Mesendoderm (in vitro differentiated cells): ENCODE measurements at places on chromosomes 13 and 19.

DNA sequence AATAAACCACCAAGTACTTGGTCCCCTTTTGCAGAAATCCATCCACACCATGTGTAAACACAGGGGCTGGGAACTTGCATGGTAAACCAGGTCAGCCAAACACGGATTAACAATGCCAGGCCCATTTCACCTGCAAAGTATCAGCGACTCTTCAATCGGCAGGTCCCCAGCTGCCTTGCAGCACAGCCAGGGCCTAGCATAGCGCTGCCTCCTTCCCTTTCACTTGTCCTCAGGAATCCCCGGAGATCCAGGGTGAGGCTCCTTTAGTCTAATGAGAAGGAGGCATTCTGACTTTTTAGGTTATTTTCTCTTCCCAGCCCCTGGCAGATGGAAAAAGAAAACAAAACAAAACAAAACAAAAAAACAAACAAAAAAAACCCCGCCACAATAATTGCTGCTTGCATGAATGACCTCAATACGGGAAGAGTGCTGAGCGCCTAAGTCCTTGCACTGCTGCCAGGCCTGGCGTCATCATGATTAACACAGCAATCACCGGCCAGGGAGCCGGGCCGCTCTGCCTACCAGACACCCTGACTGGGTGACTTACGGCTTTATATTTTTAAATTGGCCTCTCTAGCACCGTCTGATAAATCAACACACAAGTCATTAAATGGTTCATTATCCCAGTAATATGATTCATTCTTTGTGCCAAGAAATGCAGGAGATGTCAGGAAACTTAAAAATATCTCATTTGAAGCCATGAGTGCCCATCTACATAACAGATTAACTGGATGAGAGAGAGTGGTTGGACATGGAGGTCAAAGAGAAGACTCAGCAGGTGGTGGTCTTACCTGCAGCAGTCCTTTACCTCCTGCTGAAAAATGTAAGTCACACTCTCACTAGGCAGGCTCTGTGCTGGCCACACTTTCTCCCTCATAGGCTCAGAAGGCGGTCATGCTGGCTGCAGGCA is 692.7 kb downstream of the UQCRFS1 start:
- DNase-seq = no peak

- no peak for DNase-seq
Observed at GRCh38 chr13:29538652-29539040, 56.8 kb downstream of the SLC7A1 start.

DNA sequence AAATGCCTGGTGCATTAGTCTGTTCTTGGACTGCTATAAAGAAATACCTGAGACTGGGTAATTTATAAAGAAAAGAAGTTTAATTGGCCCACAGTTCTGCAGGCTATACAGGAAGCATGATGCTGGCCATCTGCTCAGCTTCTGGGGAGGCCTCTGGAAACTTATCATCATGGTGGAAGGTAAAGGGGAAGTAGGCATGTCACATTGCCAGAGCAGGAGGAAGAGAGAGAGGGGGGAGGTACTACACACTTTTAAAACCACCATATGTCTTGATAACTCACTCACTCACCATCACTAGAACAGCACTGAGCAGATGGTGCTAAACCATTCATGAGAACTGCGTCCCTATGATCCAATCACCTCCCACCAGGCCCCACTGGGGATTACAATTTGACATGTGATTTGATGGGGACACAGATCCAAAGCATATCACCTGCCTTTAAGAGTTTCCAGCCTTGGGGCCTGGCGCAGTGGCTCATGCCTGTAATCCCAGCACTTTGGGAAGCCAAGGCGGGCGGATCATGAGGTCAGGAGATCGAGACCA is 219.0 kb downstream of the KATNAL1 start:
- DNase-seq = no peak

DNA sequence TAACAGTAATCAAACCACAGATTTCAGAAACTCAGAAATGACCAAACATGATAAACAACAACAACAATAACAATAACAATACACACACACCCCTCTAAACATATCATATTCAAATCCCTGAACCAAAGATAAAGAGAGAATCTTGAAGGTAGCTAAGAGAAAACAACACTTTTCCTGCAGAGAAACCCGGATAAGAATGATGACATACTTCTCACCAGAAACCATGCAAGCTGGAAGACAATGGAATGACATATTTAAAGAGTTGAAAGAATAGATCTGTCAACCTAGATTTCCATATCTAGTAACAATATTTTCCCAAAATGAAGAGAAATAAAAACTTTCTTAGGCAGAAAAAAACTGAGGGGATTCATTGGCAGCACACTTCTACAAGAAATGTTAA is 138.1 kb downstream of the LIG4 start:
- DNase-seq = no peak

DNA sequence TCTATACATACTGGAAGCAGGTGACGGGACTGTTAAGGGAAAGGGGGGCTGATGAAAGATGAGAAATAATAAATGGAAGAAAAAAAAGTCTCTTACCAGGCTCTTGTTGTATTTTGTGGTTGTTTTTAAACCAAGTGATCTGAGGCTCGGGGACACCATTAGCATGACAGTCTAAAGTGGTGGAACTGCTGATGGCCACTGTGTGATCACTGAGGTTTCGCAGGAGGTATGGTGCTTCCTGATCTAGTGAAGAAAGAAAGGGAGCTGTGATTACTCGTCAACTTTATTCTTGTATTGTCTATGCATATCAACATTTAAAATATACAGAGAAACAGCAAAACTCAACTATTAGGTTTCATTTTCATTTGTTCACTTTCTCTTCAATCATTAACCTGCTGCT is 110.1 kb downstream of the FLT1 start:
- no peak for DNase-seq

DNA sequence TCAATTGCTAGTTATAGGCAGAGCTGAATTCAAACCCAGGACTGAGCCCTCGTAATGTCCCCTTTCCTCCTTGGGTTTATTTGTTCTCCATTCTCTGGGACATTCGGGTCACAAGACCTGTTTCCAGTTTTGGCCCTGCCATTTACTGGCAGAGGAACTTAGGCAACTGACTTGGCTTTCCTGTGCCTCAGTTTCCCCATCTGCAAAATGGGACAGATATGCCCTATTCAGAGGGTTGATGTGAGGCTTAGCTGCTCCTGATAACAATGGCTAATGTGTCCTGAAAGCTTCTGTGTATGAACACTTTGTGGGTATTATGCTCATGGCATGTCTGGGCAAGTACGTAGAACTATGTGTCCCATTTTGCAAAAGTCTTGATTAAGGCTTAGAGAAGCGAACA is 996 bp downstream of the ZNF524 start:
- no peak for DNase-seq

DNA sequence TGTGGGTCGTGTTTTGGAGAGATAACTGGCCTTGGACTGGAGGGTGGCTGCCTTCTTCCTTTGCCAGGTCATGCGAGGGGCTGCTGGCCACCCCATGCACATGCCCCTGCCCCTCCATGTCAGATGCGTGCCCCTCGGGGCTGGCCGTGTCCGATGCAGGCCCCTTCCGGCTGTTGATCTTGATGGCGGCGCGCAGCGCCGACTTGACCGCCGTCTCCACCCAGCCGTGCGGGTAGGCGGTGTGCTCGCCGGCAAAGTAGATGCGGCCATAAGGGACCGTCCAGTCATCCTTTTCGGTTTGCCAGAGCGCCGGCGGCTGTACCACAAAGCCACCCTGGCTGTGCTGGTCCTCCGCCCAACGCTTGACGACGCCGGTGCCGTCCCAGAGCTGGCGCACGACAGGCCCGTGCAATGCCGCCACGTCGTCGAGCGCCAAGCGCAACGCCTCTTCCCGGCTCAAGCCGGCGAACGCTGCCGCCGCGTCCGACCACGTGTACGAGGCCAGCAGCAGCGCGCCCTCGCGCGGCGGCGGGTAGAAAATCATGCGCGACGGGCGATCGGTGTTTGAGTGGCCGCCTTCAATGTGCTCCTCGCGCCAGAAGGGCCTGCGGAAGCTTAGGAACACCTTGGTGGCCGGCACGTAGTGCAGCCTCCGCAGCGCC is 6.9 kb downstream of the IL4I1 start:
- DNase-seq = peak; percentile 96

DNA sequence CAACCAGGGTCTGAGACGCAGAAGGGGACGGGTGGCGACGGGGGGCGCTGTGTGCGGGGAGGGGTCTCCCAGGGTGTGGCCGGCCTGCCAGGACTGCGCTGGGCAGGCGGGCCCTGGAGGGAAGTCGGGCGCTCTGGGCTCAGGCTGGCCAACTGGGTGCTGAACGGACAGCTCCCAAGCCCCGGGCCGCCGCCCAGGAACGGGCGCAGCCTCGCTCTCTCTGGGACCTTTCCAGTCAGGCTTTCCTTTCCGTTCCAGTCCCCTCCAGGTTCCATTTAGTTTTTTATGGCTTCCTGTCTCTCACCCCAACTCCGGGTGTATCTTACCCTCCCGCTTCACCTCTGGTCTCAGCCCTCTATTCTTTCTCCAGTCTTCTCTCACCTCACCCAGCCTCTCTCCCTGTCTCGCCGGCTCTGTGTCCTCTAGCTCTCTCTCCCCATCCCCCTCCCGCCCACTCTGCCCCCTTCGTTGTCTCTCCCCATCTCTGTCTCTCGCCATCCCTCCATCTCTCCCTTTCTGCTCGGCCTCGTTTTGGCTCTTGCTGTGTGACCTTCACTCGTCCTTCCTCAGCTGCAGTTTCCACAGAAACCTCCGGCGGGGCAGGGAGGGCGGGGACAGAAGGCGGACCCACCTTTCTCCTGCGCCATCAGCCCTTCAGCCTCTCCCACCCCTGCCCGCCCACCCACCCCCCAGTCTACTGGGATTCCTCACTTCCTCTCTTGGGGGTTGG is 3.3 kb upstream of the ATP1A3 start:
- DNase-seq = peak; percentile 76

- DNase-seq = no peak
Observed at GRCh38 chr13:74966275-74966674, 515.7 kb downstream of the TBC1D4 start.

- no peak for DNase-seq
Observed at GRCh38 chr19:2330632-2331284, 2.3 kb downstream of the SPPL2B start.

DNA sequence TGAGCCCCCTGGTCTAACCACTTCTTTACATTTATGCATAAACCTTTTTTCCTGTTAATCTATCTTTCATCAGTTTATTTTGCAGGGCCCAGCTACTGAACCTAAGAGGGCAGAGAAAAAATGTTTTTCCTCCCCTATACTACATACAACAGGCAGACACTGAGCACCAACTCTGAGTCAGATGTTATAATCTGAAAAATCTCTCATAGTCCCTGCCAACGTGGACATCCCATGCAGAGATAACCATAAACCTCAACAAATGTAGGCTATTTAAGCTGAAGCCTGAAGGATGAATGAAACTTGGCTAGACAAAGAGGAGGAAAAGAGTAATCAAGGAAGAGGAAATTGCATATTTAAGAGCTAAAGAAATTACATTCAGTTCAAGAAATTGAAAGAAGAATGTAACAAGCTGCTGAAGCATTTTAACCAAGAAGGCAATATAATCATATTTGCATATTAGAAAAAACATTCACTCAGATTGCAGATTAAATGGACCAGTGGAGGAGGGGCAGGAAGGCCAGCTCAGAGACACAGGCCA is 2.6 kb downstream of the NEK3 start:
- DNase-seq = no peak

DNA sequence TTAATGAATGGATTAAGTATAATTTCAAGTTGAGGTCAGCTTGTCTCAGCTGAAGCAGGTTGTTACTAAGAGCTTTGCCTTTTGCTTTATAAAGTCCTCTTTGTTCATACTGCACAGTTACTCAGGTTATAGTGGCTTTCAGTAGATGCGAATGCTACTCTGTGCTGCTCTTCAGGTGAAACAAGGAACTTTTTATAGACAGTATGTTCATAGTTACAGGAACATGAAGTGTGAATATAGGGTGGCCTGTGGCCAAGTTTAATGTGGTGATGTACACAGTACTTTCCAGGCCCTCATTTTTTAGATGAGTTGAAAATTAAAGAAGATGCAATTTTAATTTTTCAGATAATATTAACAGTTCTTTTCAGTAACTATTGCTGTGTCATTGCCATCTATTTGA is 20.8 kb downstream of the SUGT1 start:
- DNase-seq = no peak

- no peak for DNase-seq
Observed at GRCh38 chr13:80873589-80873988, 532.7 kb upstream of the SPRY2 start.

DNA sequence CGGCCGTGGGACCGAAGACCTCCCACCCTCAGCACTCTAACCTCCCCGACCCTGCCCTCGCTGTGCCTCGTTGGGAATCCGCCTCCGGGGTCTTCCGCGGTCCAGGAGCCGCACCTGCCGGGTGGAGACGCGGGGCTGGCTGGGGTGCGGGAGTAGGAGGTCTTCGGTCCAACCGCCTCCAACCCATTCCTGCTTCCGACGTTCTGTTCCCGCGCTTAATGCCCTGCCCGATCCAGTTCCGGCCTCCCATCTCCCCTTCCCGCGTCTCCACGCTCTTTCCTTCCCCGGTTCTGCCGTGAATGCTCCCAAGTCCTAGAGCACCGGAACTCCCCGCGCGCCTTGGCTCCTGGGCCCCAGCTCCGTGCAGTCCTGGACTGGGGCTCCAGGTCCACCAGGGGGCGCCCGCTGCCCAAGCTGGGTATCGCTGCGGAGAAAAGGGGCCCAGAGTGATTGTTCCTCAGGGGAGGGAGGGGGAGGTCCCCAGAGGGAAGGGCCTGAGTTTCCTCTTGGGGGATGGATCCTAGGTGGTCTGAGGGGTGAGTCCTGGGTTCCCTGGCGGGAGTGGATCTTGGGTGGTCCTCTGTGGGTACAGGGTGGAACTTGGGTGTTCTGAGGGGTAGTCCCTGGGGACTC is 14.1 kb upstream of the TNFSF9 start:
- peak; percentile 93 for DNase-seq

GRCh38 chr13:29859971-29860370 is 9.6 kb upstream of the UBL3 start:
- no peak for DNase-seq

GRCh38 chr13:73038064-73038463 is 20.7 kb upstream of the KLF5 start:
- DNase-seq = no peak

GRCh38 chr13:109569958-109570711 is 216.2 kb downstream of the IRS2 start:
- DNase-seq = no peak
